Skeletal muscle cell (primary cell): ENCODE measurements at places on chromosomes 4 and X.
A peak's percentile ranks its signal among the peaks of the same experiment; 100 is the strongest.

DNA sequence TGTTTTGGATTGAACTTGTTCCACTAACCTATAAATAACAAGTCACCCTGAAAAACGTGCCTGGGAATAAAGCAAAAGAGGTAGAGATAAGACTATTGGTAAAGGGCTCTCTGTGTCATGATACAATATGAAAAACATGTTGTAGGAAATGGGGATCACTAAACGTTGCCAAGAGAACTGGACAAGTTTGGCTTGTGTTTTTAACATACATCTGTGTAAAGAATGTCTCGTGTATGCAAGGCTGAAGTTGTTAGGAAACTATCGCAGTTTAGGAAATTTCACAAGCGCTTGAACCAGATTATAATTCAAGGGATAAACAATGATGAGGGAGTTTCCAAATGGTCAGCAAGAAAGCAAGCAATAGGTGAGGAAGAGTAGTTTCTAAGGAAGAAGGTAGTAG, 655.8 kb downstream of the PCDH7 start:
- DNase-seq, result no peak

- no peak for DNase-seq
Measured at GRCh38 chr4:150063128-150063527, 15.1 kb upstream of the DCLK2 start.

- DNase-seq, result no peak
Measured at GRCh38 chrX:151543706-151544105, 19.8 kb upstream of the PASD1 start.

GRCh38 chr4:101289306-101289705, 58.0 kb downstream of the PPP3CA start:
- DNase-seq, result no peak

- DNase-seq, result no peak
Measured at GRCh38 chr4:138099385-138099784, 142.8 kb downstream of the SLC7A11 start.

DNA sequence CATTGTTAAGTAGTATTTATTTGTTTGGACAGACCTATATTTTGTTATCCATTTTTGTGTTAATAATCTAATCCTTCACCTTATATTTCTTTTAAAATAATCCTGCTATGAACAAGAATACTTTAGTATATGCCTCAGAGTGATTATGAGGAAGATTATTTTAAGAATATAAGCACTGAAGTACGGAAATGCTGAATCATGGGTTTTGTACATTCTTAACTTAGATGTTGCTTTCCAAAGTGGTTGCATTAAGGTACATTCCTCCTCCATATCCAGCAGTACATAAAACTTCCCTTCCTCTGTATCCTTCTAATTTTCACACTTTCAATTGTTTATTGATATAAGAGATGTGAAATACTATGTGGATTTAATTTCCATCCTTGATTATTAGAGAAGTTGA, 491.4 kb upstream of the GRID2 start:
- no peak for DNase-seq

DNA sequence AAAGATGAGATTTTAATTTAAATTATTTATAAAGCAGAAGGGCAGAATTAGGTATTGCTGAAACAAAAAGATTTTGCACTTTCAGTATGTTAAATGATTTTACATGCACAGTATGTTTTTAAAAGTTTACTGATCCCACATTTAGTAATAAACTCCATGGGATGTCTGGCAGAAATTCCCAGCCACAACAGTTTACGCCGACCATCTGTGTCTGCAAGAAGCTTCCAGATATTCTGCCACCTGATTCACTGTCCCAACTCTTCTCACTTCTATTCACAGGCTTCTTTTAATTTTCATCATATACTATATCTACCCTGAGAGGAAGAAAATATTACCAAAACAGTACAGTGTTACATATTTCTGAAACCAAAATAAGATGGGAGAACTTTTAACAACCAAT, 115.8 kb upstream of the IQCM start:
- no peak for DNase-seq

DNA sequence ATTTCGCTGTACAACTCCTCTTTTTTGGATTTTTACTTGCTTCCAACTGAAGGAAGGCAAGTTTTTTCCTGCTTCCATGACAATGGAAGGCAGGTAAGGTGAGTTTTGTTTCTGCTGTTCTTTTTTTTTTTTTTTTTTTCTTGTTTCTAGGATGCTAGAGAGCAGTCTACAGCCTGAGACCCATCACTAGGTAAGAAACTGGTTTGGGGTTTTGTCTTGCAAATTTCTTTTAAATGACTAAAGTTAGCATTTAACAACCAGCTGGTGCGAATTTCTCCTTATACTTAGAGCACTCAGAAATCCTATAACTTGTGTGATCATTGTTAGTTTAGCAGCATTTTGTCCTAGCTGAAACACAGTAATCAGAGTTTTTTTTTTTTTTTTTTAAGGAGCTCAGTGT, 378.4 kb upstream of the CNKSR2 start:
- no peak for DNase-seq

GRCh38 chr4:39609454-39609931, 29.2 kb downstream of the SMIM14 start:
- DNase-seq, result no peak

GRCh38 chrX:11214346-11215190, 78.6 kb upstream of the AMELX start:
- DNase-seq, result no peak

DNA sequence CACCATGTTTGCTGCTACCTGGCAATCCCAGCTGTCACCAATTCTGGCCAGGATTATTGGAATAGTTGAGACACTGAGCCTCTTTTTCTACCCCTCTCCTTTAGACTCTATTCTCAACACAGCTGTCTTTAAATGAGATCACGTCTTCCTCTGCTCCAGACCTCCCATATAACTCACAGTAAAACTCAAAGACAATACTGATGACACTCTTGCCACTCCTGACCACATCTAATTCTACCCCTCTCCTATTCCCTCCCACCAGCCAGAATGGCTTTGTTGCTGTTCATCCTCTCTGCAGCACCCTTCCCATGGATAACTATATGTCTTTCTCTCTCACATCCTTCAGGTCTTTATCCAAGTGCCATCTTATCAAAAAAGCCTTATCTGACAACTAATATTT, 188.6 kb upstream of the IL15 start:
- DNase-seq, result no peak

DNA sequence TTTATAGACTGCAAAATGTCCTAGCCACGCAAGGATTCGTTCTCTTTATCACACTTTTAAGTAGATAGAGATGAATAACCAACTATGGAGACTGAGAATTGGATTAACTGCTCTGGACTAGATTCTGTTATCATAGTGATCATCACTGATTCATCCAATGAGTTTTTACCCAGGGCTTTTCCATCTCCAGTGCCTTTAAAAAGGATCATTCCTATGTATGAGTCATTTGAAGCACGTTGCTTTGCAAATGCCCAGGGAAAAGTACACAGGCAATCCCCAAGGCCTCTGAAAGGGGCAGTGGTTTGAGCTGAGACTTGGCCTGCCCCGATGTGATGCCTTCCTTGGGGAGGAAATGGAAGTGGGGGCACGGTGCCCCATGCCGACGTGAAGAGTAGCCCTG, 122.7 kb upstream of the PSAPL1 start:
- peak; percentile 25 for DNase-seq

GRCh38 chr4:155799116-155799793, 40.4 kb downstream of the GUCY1B1 start:
- DNase-seq, result no peak

GRCh38 chr4:169922632-169923276, 103.4 kb downstream of the MFAP3L start:
- DNase-seq, result no peak

DNA sequence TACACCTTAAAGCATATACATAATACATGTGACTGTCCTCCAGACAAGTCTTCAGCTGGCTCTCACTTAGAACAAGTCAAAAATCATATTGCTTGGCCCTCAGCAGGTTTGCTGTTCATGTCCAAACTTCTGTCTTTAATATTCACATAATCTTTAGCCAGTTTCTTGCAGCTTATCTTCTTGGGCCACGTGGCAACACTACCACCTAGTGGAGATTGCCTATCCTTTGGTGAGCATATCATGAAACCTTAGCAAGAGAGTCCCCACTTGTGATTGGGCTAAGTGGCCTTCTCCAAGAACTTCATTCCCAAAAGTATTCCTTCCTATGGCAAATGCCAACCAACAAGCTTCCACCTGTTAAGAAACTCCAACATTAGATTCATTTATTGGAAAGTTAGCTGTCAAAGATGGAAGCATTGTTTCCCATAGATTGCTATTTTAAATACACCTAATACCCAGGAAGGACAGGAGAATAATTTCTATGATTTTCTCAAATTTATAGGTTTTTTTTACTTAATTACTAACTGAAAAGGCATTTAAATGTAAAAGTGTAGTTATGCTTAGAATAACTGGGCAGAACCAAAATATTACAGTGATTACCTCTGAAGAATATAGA, 231.9 kb upstream of the INTU start:
- peak; percentile 41 for DNase-seq

DNA sequence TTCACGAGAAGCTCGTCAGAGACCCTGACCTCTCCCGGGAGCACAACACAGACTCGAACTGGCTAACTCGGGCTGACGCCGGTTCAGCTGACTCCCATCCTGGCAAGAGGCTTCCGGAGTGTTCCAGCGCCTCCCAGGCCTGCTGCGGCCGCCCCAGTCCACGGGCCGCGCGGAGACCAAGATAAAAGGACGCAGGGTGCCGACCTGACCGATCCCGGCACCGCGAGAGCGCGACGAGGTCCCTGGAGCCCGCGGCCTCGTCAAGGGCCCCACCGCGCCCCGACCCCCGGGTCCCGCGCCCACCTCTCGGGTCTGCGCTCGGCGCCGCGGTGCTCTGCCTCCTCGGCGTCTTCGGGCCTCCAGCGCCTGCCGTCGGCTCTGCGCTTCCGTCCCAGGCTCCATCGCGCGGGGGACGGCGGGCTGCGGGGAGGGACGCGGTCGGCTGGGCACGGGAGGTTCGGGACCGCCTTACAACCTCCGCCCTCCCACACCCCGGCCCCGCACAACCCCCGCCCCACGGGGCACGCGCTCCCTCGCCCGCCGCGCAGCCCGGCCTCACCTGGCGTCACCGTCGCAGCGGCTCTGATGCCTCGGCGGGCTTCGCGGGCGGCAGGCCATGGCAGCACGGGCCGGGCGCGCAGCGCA, 426 bp downstream of the SLBP start:
- no peak for DNase-seq

DNA sequence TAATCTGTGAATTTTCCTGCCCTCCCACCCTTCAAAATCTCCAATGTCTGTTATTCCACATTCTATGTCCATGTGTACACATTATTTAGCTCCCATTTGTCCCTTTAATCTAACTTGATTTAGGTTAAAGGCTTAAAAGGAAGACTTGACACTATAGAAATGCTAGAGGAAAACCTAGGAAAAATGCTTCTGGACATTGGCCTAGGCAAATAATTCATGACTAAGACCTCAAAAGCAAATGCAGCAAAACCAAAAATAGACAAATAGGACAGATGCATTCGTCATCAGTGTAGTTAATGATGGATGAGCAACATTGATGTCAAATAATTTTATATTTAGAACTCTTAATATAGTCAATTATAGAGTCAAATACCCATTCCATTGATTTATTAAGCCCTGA, 36.9 kb downstream of the INTU start:
- DNase-seq, result no peak

GRCh38 chr4:110172972-110173371, 25.4 kb downstream of the ELOVL6 start:
- DNase-seq, result no peak

DNA sequence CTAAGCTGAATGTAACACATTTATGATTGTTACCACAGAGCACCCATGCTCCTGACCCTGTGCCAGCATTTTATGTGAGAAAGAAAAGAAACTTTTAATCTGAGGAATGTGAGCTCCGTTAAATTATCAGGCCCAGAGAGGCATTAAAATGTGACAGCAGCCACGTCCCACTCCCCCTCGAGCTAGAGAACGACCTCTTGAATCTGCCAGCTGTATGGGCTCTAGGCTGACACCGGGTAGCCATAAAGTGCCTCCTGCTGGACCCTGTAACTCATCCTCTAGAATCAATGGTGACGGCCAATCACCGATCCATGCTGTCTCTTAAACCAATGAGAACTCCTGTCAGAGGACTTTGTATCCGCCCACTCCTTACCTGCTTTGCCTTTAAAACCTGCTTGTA, 110.2 kb upstream of the ADRA2C start:
- no peak for DNase-seq

- no peak for DNase-seq
Measured at GRCh38 chr4:178066338-178066941, 624.2 kb upstream of the AGA start.

- no peak for DNase-seq
Measured at GRCh38 chr4:124851741-124852140, 139.2 kb upstream of the ANKRD50 start.

GRCh38 chr4:38040619-38041018, 80.4 kb downstream of the PTTG2 start:
- no peak for DNase-seq

DNA sequence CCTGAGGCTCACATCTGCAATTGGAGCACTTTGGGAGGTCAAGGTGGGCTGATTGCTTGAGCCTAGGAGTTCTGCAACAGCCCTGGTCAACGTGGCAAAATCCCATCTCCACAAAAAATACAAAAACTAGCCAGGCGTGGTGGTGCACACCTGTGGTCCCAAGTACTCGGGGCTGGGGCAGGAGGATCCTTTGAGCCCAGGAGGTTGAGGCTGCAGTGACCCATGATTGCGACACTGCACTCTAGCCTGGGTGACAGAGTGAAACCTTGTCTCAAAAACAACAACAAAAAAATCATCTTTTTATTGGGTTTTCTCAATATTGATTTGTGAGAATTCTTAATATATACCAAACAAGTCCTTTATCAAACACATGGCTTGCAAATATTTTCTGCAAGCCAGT, 64.9 kb downstream of the ANKRD17 start:
- no peak for DNase-seq

DNA sequence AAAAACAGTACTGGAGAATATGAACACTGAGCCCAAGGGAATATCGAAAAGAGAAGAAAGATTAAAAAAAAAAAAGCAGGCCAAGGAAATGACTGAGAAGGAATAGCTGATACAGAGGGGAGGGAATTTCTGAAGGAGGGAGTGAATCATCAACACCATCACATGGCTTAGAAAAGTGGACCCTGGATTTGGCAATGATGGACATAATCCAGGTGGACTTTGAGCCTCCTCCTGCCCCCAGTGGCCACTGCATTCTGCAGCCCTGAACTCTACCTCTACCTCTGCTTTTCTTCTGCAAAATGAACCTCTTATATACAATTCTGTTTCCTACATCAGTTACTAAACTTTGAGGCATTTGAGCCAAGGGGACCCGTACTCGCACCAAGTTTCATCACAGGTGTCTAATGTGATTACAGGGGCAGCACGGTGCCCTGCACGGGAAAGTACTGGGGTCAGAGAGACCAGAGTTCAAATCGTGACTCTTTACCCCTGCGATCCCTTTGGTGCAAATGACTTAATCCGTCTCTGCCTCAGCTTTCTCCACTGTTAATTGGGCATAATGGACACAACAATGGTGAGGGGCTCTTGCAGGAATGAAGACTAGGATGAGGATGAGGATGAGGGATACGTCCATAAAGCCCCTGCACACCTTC, 1.1 kb downstream of the OCIAD2 start:
- peak; percentile 45 for DNase-seq

DNA sequence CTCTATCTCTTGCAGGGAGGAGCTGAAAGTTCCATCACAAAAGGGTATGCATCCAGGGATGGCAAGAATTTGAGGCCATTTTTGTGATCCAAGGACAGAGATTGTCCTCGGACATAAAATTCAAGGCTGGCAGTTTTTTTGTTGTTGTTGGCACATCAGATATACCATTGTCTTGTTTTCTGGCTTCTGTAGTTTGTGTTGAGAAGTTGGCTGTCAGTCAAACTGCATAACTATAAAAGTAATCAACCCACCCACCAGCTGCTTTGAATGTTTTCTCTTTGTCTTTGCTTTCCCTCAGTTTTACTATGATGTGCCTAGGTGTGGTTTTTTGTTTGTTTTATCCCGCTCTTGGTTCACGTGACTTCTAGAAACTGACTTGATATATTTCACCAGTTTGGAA, 21.6 kb upstream of the PDZD4 start:
- no peak for DNase-seq
